Aorta (tissue), 5 donors: ENCODE measurements at places on chromosomes 2 and 18. TPM values are rescaled to one million over a fixed set of nuclear protein-coding genes. Genes with fewer than 3 reads are reported as not detected.
A peak's percentile ranks its signal among the peaks of the same experiment; 100 is the strongest.

GRCh38 chr18:76564655-76565237 is 69.7 kb upstream of the ZNF516 start:
- H3K4me3 ChIP-seq, result no peak overlapping the region
- H3K27ac ChIP-seq, result no peak overlapping the region
- DNase-seq, result no peak
- H3K36me3 ChIP-seq, result no peaks in the 10 kb centered on the region

DNA sequence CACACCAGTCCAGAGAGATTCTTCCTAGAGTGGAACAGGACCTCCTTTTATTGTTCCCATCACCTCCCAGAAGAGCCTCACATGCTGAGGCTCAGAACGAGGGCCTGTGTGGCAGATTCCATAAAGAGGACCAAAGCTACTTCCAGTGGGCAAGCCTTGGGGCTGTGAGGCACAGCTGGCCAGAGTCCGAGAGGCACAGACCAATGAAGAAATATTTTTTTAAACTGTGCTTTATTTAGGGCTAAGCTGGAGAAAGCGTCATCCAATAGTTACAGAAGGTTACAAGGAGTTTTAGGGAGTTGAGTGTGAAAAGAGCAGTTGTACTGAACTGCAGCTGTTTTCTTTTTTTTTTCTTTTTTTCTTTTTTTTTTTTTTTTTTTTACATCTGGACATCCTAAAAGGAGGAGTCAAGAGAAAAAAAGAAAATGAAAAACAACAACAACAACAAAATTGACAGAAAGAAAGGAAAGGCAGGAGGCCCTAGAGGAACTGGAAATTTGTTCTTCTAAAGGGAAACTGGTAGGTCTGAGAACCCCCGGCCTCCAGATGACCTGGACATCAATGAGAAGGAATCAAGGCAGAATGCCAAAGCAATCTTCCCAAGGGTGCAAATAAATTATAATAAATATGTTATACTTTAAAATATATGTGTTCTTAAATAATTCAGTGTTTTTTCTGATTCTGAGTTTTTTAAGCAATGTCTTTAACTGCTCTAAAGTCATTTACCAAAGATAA is 322.6 kb downstream of the CELF4 start:
- no peaks in the 10 kb centered on the region for H3K27me3 ChIP-seq
- H3K27ac ChIP-seq, result no peak overlapping the region
- H3K36me3 ChIP-seq, result no peaks in the 10 kb centered on the region
- no peaks in the 10 kb centered on the region for H3K4me1 ChIP-seq
- DNase-seq, result no peak

DNA sequence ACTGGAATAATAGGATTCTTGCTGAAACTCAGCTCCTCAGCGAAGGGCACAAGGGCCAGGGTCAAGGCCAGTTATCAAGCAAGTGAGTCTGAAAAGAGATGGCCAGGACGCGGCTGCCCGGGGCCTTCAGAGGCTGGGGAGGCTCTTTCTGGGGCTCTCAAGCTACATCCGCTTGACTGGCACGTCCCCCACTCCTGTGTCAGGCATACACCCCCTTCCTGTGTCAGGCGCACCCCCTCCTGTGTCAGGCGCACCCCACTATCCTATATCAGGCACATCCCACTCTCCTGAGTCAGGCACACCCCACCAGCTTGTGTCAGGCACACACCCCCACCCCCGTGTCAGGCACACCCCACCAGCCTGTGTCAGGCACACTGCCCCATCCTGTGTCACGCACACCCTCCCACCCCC is 91.8 kb downstream of the TPO start:
- no peaks in the 10 kb centered on the region for H3K4me1 ChIP-seq
- DNase-seq, result peak; percentile 25

DNA sequence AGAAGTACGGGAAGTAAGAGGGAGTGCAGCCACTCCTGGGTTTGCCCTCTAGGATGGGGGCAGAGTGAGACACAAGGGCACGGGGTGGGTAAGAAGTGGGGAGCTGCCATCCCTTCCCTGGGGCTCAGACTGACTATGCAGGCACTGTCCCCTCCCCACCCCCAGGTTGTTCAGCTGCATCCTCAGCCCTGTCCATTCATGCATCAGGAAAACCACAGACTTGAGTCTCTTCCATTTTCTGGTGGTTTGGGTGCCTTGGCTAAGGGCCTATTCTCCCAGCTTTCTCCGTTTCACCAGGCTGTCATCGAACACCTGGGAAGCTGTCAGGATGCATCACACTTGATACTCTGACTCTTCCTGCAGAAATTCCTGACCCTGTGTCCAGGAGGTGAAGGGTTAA is 111.9 kb downstream of the TFCP2L1 start:
- no peaks in the 10 kb centered on the region for H3K36me3 ChIP-seq
- DNase-seq, result no peak
- H3K4me3 ChIP-seq, result no peak overlapping the region
- no peaks in the 10 kb centered on the region for H3K4me1 ChIP-seq
- no peaks in the 10 kb centered on the region for H3K27me3 ChIP-seq

Gene NCL
- total RNA-seq, result 408 TPM

Gene ZNF521
- total RNA-seq, result 26.4 TPM

Gene CELF4
- total RNA-seq, result not detected

Gene HOXD1
- 2.2 TPM for total RNA-seq
